Iris pigment epithelial cell (primary cell): ENCODE measurements at places on chromosomes 12 and 14.
A peak's percentile ranks its signal among the peaks of the same experiment; 100 is the strongest.

GRCh38 chr14:74735125-74735524, 22.2 kb downstream of the FCF1 start:
- DNase-seq = no peak

DNA sequence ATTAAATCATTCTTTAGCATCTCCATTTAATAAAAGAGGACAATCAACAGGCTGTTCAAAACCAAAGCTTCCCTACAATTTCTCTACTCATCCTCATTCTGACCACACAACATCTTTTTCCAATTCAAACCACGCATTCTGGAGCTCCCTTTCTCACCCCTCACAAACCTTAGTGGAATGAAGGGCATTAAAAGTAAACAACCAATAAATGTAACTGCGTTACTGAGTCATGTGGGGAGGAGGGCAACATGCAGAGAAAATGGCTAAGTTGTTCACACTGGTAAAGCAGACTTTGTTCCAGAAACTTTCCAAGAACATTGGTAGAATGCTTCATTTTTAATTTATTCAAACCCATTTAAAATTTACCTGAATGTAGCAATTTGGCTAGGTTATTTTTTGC, 19.6 kb downstream of the SOX5 start:
- no peak for DNase-seq

DNA sequence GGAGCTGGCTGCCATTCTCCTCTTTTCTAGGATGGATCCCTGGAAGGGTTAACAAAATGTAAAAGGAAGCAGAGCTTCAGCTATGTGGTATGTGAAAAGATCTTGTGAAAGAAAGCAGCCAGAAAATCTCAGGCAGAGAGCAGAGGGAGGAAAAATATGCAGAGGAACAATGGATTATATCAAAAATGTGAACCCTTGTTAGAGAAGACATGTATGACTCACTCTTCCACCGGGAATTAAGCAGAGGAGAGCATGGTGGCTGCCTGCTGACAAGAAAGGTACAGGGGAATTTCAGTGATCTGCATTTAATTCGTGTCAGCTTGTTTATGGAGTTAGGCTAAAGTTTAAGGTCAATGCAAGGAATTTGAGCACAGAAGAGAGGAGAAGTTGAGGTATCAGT, 46.3 kb downstream of the KCNA1 start:
- DNase-seq = peak; percentile 7

DNA sequence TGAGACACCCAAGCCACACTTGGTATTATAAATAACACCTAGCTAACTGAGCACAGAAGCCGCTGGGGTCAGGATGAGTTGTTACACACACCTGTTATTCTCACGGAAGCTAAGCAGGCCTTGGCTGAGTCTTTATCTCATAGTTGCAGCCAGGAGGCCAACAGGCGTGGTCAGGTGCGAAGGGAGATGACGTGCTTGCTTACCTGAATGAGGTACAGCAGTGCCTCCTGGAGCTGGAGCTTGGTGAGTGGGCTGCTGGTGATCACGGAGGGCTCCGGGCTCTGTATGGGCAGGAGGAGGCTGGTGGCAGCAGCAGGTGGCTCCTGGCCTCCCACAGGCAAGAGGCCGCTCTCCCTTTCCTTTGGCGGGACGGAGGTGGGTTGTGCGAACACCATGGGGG, 30.4 kb upstream of the CACNA2D4 start:
- DNase-seq = no peak

DNA sequence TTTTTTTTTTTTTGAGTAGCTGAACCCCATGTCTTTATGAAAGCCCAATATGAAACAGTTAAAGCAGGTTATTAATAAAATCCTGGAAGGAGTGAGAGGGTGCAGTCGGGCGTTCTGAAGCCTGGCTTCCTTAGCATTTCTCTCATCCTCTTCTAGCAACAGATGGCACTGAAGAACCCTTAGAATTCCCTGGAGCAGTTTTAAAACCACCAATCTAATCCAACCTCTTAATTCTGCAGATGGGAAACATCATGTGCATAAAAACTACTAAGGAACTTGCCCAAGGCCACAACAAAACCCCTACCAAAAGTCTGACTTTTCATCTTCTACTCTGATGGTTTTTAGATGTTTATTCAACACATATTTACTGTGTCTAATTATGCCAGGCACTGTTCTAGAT, 25.2 kb downstream of the PRDM4 start:
- DNase-seq = no peak

DNA sequence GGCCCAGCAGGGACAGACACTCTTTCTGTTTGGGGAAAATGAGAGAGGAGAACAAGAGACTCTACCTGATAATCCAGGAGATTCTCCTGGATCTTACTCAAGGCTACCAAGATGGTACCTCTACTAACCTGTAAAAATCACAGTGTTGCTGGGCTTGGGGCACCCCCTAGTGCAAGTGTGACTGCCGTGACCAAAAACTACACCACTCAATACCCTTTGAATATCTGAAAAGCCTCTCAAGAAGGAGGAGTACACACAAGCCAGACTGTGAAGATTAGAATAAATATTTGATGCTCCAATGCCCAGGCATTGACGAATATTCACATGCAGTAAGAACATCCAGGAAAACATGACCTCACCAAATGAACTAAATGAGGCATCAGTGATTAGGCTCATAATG, 965.4 kb downstream of the LRFN5 start:
- DNase-seq = no peak

DNA sequence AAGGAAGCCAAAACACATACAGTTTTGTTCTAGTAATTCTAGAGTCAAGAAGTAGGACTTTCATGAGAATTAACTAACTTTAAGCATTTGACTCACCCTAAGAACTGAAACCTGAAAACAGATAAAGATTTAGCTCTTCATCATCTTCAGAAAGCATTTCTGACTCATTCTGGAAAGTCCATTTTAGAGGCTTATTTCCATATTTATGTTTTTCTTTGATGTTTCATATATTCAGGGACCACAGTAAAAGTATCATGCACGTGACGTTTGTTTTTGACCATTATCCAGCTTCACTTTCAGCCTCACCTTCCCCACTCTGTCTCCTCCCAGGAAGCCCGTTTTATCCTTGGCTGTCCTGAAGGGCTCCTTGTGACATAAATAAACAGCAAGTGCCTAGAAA, 79.2 kb downstream of the MDGA2 start:
- no peak for DNase-seq

DNA sequence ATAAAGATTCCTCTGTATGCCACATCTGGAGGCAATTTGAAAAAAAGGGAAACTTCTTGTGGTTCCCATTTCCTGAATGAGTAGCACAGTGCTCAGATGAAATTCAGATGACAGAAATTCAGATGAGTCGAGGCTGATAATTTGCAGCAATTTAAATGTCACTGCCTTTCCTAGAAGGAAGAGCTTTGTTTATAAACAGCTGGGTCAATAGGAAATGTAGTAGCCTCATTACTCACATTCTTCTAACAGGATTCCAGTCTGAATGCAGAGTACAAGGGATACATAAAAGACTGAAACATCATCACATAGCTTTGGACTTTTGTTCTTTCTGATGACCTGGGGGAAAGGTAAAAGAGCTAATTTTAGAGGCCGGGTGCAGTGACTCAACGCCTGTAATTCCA, 11.3 kb upstream of the DACT1 start:
- peak; percentile 45 for DNase-seq

GRCh38 chr14:71166180-71166837, 259.1 kb downstream of the PCNX1 start:
- peak; percentile 89 for DNase-seq

DNA sequence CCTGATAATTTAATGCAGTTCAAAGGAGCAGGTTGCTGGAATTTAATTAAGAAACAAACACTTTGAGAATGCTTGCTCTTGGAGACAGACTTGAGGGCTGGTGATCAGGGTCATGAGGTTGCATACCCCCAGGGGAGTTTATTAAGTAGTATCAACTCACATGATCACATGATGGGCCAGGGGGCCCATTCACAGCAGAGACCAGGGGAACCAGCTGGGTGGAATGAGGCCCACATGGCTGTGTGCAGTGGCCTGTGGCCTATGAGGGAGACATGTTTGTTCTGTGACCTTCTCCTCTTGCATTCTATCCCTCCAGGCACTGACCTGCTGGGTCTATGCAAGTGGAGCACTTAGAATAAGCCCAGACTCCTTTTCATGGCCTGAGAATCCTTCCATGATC, 266.6 kb upstream of the PWP1 start:
- no peak for DNase-seq

DNA sequence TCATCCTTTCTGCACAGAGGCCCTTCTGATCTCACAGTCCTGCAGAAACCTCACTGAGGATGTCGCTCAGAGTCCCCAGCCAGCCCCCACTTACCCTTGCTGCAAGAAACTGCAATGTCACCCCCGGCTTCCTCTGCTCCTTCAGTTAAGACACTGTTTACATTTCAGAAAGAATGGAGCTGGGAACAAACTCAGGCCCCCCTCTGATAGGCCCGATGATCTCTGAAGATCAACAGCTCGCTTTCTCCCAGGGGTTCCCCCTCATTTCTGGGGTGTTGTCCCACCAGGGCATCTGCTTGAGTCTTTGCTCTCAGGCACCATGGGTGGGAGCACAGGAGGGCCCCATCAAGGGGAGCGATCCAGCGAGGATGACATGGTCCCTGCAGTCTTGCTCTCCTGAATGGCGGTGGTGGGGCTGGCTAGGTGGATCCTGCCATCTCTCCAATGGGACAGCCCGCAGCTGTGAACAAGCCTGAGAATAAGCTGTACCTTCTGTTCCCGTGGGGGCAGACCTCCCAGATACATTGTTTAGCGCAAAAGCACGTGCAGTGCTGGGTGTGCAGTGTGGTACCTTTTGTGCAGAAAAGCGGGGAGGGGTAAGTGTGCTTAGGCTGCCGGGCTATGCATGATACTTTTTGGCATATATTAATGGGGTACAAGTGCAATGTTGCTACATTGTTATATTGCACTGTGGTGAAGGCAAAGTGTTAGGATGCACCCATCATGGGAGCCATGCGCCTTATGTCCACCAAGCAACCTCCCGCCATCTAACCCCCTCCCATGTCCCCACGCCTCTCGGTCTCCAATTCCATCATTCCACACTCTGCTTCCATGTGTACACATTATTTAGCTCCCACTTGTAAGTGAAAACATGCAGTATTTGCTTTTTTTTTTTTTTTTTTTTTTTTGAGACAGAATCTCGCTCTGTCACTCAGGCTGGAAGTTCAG, 6.7 kb upstream of the NCOR2 start:
- DNase-seq = peak; percentile 24

GRCh38 chr12:6375269-6376078, at the start of gene SCNN1A:
SCNN1A (minus strand) TSS chr12:6375563; CDS start chr12:6374783, 780 bp downstream.
- DNase-seq = no peak

GRCh38 chr14:92734618-92735017, 13.8 kb downstream of the LGMN start:
- no peak for DNase-seq

DNA sequence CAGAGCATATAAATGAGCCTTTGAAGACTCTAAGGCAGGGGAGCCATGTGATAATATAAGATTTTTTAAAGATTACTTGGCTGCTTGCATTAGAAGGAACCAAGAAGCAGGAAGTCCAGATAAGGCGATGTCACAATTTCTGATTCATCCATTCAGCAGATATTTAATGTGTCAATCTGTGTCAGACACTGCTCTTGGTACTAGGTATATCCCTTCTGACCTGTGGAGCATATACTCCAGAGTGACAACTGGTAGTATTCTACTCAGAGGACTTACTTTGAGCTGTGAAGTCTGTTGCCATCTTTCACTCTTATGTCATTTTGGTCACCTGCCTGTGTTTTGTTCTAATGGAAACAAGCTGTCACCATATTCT, 10.7 kb downstream of the EID3 start:
- DNase-seq = peak; percentile 70

DNA sequence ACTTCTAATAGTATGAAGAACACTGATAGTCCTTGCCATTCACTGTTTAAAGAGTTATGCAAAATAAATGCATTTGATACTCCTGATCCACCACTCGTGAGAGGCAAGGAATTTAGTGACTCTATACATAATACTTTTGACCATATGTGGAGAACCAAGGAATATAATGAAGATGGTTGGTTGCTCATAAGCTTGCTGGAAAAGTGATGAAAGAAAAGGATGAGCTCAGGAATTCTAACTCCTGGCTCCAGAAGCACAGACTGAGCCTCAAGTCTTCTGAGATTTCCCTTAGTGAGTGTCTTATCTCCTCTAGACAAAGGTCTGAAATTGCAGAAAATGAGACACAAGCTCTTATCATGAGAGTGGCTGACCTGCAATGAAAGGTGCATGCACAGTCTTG, 57.1 kb upstream of the KRAS start:
- DNase-seq = no peak

- no peak for DNase-seq
Measured at GRCh38 chr12:119440803-119441360, 106.4 kb downstream of the CCDC60 start.

DNA sequence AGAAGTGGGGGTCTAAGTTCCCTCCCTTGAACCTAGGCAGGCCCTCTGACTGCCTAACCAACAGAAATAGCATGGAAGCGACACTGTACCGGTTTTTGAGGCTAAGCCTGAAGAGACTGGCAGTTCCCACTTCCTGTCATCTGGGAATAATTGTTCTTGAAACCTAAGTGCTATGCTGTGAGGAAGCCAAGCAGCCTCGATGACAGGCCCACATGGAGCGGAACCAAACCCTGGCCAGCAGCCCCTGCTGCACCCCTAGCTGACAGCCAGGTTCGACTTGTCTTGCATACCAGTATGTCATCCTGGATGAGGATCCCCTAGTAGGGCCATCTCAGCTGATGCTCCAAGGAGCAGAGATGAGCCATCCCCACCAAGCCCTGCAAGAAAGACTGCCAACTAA, 6.4 kb upstream of the GPR68 start:
- DNase-seq = no peak

DNA sequence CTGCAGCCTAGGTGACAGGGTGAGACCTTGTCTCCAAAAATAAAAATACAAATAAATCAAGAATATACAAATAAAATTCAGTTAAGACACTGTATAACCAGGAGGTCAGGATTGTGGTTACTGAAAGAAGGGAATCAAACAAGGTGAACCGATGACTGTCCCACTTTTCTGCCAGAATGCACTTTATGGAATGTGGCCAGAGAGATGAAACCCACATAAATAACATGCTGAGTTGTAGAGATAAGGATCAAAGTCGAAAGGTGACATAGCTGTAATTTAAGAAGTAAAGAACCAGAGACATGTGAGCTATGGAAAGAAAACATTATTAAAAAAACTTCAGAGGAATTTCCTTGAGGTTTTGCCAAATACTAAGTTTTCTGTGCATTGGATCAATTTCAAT, 1098.2 kb upstream of the USP15 start:
- DNase-seq = no peak

DNA sequence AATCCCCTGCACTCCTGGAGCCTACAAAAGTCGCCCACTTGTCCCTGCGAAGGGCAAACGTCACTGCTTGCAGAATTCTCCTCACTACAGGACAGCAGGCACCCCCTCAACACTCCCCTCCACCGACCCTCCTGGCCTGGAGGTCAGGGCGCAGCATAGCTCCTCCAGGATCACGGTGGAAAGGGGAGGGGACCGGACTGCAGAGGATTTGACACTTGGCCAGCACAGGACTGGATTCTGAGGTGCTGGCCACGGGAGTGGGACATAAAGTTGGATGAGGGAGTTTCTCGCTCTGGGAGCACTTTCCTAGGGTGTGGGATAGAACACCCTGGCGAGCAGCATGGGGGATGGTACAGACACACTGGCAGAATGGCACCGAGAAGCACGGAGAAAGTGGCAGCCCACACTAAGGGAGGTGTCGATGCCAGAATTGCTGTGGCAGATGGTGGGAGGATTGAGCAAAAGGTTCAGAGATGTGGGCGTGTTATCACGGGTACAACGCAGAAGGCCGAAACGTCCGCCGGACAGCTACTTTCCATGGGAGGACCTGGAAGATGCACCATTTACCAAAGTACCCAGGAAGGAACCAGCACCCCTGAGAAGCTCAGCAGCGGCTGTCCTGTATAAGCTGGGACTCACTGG, 51.4 kb upstream of the DIO3 start:
- no peak for DNase-seq

GRCh38 chr14:50520947-50521815, 11.2 kb downstream of the MAP4K5 start:
- peak; percentile 95 for DNase-seq
